Activated naive CD4-positive, alpha-beta T cell treated with anti-CD3 and anti-CD28 coated beads, Interleukin-2, amount 50 U/mL, for 72 hours (primary cell): ENCODE measurements at places on chromosomes 13 and 19. TPM values are rescaled to one million over a fixed set of nuclear protein-coding genes. Genes with fewer than 3 reads are reported as not detected.

- no peak for DNase-seq
Observed at GRCh38 chr19:799076-799881, 2.0 kb downstream of the PTBP1 start.

- no peak for DNase-seq
Observed at GRCh38 chr13:73521290-73521624, 462.5 kb downstream of the KLF5 start.

GRCh38 chr13:100473087-100473486 is 115.5 kb downstream of the GGACT start:
- DNase-seq = no peak

DNA sequence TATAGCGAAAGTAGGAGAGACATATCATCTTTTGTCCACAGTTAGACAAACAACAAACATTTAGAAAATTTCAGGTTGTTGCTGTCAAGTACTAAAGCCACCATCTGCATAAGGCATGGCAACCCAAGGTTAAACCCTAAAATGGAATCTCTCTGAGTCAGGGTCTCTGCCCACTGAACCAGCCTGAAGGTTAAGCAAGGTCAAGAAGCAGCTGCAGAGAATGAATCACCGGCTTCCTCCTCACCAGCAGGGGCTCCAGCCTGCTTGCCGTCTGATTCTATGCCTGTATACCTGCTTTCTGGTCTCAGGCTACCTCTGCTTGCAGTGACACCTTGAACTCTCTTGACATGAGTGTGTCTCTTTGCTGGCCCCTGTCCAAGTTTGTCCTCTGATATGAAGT is 726.2 kb upstream of the SGCG start:
- no peak for DNase-seq

The DNAAF3 gene
- total RNA-seq = 0.55 TPM

- DNase-seq = no peak
Observed at GRCh38 chr13:84294576-84294975, 412.3 kb upstream of the SLITRK1 start.

- no peak for DNase-seq
Observed at GRCh38 chr19:14096272-14096992, 5.9 kb upstream of the SAMD1 start.
